ENCODE measurements at places on chromosomes 16 and 17. TPM values are rescaled to one million over a fixed set of nuclear protein-coding genes. Genes with fewer than 3 reads are reported as not detected.

G6PC1 gene
- total RNA-seq = not detected

CHST4 gene
- 0.47 TPM for total RNA-seq

KRTAP4-3 gene
- total RNA-seq = not detected

ETV4 gene
- 2.4 TPM for total RNA-seq

SBK1 gene
- total RNA-seq = not detected

All from MG63 (cell line).